ENCODE measurements at places on chromosomes 12 and 14. TPM values are rescaled to one million over a fixed set of nuclear protein-coding genes. Genes with fewer than 3 reads are reported as not detected.

The SYCP3 gene
- total RNA-seq = 0.39 TPM

The SERPINA1 gene
- total RNA-seq = 0.39 TPM

The SPRYD3 gene
- 26.8 TPM for total RNA-seq

The TCL1A gene
- not detected for total RNA-seq

The PROX2 gene
- total RNA-seq = not detected

The XRCC3 gene
- total RNA-seq = 18.4 TPM

The PRKD1 gene
- total RNA-seq = 19.8 TPM

The ADAMTS20 gene
- not detected for total RNA-seq
